ENCODE measurements at places on chromosomes 1 and 21.

DNA sequence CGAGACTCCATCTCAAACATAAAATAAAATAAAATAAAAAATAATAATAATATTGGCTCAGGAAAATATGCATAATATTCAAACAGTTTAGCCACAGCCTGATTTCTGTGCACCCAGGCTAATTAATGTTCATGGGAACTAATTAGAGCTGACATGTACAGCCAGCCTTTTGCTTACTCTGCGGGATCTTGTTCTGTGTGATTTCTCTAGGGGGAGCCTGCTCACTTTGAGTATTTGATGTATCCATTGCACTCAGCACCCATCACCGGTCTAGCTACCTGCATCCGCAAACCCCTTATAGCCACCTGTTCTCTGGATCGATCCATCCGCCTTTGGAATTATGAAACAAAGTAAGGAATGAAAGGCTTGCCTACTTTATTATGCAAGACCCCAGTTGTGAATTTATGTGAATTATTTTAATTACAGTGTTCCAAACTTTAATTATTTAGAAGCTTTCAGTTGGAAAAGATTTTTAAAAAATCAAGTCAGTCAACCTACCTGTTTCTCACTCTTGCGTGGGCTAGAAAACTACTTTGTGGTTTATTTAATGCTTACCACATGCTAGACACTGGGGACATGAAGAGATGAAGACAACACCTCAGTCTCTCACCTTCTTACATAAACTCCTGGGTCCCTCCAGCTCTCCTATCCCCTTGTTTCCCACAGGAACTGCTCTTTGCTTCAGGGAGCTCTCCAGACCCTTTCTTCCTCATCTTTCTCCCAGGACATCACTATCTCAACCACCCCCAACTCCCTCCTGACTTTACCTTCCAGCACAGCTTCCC lies 25.4 kb downstream of the CFAP57 start:
- DNase-seq, result no peak

GRCh38 chr1:178530502-178530901 lies 17.6 kb downstream of the TEX35 start:
- no peak for DNase-seq

DNA sequence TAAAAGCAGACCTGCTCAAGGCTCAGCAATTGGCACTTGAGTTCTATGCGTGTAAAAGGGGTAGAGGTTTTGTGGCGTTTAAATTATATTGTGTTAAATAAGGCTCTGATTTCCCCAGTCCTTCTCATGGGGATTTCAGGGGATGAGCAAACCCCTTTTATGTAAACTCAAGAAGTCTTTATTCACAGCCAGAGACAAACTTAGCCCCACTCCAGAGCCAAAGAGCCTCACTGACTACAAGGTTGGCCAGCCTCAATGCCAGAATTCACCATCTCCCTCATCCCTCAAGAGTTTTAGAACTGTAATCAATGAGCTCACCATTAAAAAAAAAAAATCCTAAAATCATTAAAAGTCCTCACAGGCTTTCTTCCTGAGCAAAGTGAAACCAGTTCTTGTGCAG lies 107.8 kb downstream of the SLC30A10 start:
- no peak for DNase-seq

- DNase-seq, result no peak
These were observed 86.3 kb downstream of the SYT14 start for GRCh38 chr1:210024282-210024681.

GRCh38 chr1:115805597-115805996 lies 35.3 kb downstream of the NHLH2 start:
- no peak for DNase-seq

DNA sequence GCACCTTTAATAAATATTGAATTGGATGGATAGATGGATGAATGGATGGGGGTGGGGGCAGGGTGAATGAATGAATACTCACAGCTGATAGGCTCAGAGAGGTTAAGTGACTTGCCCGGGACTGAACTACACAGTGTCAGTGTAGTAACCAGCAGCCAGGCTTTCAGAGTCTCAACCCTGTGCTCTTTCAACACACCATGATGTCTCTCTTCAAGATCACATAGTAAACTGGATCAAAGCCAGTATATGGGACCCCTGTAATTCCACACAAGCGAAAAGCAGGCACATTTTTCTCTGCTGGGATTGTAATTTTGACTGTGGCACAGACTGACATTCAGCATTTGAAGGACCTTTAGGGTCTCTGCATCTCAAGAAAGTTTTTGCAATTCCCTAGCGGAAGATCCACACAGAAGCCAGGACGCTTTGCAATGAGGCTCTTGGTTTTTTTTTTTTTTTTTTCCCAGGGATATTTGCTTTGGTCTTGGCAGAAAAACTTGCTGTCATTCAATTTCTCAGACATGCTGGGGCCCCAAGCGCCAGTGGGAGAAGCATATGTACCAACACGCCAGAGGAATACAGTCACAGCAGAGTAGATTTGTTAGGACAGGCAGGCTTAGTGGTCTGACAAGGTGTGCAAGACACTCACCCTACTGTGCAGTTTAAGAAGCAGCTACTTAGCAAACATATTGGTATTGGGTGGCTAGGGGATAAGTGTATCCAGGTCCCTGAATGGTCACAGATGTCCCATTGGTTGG lies 213.1 kb upstream of the CAMK1G start:
- DNase-seq, result no peak

GRCh38 chr1:149903836-149904491 lies 4.6 kb downstream of the BOLA1 start:
- no peak for DNase-seq

- DNase-seq, result no peak
These were observed 4.5 kb upstream of the IER5 start for GRCh38 chr1:181083842-181084605.

DNA sequence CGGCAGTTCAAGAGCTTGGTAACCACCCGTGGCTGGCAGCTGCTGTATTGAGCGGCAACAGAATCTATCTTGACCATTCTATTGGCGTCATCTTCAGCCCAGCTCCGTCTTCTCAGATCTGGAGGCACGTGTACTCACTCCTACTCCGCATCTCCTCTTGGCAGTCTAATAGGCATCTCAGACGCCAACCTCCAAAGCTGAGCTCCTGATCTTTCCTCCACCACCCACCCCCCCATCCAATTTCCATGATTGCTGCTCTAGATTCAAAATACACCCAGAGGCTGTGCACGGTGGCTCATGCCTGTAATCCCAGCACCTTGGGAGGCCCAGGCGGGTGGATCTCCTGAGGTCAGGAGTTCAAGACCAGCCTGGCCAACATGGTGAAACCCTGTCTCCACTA lies 84.6 kb upstream of the CASZ1 start:
- no peak for DNase-seq

Data from stimulated activated CD8-positive, alpha-beta memory T cell treated with anti-CD3 and anti-CD28 coated beads, Interleukin-15, amount 100 ng/mL, for 4 hours (primary cell).